Activated effector memory CD4-positive, alpha-beta T cell treated with Interleukin-2 at 50 U/mL for 16 hours (primary cell): ENCODE measurements at places on chromosomes 2 and 18.

DNA sequence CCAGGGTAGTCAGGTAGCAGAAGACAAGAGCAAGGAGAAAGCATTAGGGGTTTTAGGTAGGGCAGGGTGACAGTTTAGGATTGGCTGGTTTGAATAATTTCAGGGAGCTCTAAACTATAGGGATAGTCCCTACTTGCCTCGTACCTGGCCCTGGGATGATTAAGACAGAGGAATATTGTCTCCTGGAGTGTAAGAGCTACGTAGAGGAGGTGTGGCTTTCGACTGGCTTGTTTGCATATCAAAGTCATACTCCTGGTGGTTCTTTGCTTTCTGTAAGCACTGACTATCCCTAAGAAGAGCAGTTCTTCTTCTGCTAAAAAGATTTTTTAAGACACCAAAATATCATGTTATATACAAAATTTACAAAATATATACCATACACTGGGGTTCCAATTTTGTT, 1867.4 kb downstream of the SUCLG1 start:
- DNase-seq: no peak

GRCh38 chr2:86298411-86299390, 38.7 kb downstream of the REEP1 start:
- DNase-seq: no peak

DNA sequence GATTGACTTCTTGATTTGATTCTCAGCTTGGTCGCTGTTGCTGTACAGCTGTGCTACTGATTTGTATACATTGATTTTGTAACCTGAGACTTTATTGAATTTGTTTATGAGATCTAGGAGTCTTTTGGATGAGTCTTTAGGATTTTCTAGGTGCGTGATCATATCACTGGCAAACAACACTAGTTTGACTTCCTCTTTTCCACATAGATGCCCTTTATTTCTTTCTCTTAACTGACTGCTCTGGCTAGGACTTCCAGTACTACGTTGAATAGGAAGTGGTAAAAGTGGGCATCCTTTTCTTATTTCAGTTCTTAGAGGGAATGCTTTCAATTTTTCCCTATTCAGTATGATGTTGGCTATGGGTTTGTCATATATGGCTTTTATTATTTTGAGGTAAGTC, 101.3 kb downstream of the OSBPL1A start:
- DNase-seq: no peak

GRCh38 chr2:79844011-79844410, 331.2 kb downstream of the CTNNA2 start:
- DNase-seq: no peak

DNA sequence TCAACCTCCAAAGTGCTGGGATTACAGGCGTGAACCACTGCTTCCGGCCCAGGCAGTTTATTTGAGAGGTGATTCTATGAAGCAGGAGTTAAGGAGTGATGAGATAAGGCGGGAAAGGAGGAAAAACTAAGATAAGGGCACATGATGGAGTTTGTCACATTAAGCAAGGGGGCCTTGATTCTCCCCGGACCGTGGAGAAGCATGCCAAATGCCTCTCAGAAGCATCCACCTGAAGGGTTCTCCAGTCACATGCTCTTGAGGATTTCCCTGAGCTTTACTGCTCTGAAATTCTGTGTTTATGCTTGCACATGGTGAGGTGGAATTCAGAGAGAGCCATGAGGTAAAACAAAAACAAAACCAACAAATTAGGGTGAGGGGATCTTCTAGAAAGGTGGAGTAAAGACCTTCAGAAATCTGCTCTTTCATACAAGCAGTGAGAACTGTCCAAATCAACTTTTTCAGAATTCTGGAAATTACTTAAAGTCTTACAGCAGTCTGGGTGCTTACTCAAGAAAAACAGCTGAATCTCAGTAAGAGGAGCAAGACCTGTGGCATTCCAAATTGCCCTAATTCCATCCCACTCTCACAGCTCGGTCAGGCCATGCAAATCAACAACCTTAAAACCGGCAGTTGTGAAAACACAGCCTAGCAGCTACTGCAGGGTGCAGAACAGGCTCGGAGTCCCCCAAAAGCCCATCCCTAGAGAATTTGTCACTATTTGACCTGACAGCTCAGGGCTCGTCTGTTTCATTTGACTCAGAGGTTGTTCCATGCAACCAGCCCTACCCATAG, 69.1 kb upstream of the CTLA4 start:
- no peak for DNase-seq

GRCh38 chr2:137943678-137944347, 20.5 kb upstream of the HNMT start:
- DNase-seq: no peak

- DNase-seq: no peak
These were observed 167.8 kb upstream of the FOSL2 start for GRCh38 chr2:28224648-28225472.

DNA sequence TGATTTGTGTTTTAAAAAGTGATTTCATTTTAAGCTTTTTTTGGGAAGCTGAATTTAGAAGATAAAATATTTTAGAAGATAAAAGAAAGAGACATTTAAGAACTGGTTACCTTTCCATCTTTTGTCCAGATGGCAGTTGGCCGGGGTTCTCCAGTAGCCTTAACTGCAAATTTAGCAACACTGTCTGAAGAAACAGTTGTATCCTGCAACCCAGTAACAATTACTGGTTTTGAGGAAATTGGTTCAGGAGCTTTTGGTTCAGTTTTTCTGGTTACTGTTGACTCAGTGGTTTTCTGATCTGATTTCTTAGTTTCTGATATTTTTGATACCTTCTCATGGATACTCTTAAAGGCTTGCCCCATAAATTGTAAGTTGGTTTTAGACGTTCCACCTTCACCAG, 49.9 kb downstream of the PLEKHA3 start:
- DNase-seq: no peak

- no peak for DNase-seq
These were observed 86.5 kb upstream of the ITGB6 start for GRCh38 chr2:160286551-160286950.

GRCh38 chr2:8378016-8378810, 303.6 kb upstream of the ID2 start:
- DNase-seq: no peak

DNA sequence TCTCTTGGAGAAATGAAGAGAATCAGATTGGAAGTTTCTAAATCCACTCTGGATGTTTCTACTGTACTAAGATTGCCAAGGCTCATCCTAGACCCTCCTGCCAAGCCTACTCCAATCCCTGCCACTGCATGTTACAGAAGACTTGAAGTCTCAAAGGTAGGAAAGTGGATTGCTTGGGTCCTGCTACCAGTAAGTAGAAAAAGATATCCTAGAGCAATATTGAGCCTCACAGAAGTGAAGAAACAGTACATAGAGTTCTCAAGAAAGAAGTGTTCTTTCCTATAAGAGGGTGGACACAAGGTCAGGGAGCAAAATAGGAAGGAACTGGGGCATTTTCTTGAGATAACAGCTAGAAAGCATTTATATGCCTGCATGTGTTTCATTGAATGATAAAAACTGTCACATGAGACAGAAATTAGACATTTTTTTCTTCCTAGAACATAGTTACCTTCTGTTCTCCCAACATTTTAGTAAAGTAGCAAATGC, 232.9 kb downstream of the RBM43 start:
- DNase-seq: no peak

DNA sequence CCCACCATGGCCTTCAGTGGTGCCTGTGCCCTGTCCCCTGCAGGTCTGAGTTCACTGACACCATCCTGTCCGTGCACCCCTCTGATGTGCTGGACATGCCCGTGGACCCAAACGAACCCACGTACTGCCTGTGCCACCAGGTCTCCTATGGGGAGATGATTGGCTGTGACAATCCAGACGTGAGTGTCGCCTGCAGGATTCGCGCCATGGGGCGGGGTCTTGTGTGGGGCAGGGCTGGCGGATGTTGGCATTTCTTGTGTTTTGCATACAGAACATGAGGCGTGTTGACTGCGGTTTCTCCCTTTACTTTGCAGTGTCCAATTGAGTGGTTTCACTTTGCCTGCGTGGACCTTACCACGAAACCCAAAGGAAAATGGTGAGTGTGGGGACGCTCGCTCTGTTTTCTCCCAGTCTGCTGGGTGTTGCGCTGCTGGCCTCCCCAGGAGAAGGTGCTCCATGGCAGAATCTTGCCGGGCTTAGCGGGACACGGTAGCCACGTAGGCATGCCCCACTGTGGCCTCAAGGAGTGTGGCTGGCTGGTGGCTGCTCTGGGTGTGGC, 11.5 kb upstream of the D2HGDH start:
- DNase-seq: no peak

GRCh38 chr2:12948961-12949353, 232.2 kb downstream of the TRIB2 start:
- DNase-seq: no peak

DNA sequence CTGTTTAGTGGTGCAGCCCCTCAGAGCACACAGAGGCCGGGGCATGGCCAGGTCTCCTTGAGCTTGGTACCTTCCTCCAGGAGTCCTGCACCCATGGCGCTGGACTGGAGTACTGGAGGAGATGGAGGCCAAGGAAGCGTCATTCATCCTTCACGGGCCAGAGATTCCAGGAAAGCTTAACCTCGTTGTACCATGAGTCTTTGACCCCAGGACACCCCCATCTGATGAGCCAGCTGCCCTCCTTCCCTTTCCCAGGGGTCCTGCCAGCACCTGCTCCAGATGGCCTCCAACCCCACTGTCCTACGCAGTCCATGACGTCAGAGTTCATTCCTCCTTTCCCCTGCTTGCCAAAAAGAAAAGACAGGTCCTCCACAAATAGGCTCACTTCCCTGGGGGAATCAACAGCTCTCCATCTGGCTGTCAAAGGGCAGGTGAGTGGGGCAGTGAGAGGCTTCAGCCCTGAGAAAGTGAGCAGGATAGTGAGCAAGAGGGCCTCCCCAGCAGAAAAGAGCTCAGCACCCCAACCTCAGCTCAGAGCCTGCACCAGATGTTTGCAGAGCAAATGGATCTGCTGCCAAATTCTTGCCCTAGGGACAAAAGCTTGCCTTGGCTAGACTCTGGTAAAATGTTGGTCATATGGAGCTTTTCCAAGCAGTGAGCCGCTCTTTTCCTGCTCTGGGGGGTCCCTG, 4.5 kb upstream of the NPPC start:
- no peak for DNase-seq

DNA sequence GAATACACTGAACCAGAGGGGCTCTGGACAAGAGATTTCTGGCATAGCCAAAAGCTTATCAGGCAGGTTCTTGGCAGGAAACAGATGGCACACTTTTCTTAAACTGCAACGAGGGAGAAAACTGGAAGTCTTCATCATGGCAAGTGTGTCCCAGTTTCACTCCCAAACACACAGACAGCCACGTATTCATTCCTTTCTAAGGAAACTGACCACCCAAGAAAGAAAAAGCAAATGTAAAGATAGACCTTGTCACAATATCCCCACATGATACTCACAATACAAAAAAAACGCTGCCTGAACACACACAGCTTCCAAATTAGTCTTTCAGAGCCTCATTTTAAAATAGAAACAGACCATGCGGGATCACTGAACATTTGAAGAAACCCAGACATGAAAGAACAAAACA, 40.6 kb upstream of the RTTN start:
- DNase-seq: no peak

- DNase-seq: no peak
These were observed 66.3 kb downstream of the NYAP2 start for GRCh38 chr2:225465827-225466226.

DNA sequence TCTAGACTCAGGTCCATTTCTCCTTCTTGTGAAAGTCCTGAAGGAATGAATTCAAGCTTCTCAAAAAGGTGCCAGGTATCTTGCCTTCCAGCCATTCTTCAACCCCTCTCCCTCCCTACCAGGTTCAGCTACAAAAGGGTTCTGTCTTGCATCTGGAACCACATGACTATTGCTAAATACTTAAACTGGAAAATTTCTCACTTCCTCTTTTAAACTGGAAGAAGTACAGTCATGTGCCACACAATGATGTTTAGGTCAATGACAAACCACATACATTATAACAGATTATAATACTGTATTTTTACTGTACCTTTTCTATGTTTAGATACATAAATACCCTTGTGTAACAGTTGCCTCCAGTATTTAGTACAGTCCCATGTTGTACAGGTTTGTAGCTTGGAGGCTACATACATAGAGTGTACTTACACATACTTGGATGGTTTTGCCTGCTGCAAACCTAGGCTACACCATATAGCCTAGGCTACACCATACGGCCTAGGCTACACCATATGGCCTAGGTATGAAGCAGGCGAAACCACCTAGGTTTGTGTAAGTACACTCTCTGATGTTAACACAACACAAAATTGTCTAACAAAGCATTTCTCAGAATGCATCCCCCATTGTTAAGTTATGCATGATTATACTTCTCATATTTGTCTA, 142.0 kb upstream of the DNMT3A start:
- no peak for DNase-seq

- DNase-seq: no peak
These were observed 6.0 kb upstream of the NCK2 start for GRCh38 chr2:105738658-105739241.

GRCh38 chr18:11324956-11325882, 175.8 kb upstream of the PIEZO2 start:
- no peak for DNase-seq

GRCh38 chr2:165582409-165582808, 112.9 kb downstream of the CSRNP3 start:
- no peak for DNase-seq

DNA sequence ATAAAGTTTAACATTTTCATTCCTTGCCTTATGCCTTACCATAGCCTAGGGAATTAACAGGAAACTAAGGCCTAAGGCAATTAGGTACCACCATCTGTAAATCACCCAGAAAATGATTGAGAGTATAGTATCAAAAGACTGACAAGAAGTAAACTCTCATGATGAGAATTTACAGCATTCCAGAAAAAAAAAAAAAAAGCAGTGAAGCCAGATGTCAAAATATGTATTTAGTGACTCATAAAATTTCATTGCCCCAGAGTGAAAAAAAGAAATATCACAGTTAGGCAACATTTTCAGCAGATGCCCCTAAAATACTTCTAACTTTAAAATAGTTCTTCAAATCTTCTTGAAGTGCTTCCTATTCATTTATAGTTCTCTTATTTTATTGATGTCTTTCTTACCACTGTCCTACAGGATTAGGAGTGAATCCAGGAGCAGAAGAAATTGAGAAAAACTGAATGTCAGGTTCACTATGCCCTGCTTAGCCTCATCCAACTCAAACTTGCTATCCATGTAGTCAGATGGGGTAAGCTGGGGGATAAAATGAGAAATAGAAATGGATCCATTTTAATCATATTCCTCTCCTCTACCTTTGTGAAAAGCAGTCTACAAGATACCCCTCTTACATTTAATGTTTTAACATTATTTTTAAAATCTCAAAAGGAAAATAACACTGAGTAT, 57.3 kb upstream of the TANK start:
- no peak for DNase-seq

DNA sequence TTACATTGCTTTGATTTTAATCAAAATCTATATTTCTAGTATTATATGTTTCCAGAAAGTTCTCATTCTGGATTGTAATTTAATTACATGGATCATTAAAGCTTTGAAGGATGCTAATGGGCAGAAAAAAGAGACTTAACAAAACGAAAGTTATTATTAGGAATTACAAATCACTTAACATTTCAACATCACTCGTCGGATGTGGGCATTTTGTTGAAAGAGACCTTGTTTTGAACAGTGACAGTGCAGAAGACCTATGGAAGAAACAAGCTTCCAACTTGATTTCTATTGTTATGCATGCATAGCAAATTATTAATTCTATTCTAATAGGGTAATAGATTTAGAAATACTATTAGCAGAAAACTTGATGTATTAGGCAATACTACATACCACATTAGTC, 31.4 kb upstream of the DARS1 start:
- DNase-seq: no peak
